Fibroblast of the aortic adventitia (primary cell): ENCODE measurements at places on chromosomes 6 and 20. TPM values are rescaled to one million over a fixed set of nuclear protein-coding genes. Genes with fewer than 3 reads are reported as not detected.

DNA sequence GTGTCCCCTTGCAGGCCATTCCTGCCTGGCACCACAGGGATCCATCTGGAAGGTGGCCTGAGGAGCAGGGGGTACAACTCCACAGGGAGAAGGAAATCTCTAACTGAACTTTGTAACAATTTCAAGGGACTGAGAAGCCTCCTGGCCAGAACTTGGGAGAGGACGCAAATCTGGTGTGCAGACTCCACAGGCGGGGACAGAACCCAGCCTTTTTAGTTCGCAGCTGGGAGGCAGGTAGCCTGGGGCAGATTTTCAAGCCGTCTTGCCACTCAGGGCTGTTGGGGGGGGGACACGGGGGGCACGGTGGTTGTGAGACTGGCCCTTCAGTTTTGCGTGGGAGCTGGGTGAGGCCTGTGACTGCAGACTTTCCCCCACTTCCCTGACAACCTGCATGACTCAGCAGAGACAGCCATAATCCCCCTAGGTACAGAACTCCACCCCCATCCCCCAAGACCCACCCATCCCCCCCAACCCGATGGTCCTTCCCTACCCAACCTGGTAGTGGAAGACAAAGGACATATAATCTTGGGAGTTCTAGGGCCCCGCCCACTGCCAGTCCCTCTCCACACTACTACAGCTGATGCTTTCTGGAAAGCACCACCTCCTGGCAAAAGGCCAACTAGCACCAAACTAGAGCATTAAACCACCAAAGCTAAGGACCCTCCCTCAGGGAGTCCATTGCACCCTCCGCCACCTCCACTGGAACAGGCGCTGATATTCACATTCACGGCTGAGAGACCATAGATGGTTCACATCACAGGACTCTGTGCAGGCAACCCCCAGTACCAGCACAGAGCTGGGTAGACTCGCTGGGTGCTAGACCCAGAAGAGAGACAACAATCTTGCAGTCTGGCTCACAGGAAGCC lies 3.0 kb upstream of the HUS1B start:
- no peak for DNase-seq

- no peak for DNase-seq
Measured at GRCh38 chr20:51542033-51542570, 417 bp downstream of the NFATC2 start.

DNA sequence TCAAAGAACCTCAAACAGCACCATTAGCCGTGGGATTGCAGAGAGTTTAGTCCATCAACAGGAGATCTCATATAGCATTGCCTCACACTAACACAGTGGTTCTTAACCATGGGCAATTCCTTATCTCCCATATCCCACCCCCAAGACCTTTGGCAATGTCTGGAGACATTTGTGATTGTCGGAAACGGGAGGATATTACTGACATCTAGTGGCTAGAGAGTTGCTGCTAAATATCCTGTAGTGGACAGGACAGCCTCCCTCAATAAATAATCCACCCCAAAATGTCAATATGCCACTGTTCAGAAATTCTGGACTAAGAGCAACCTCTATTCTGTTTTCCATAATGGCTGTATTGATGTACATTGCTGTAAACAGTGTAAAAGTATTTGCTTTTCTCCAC lies 210.1 kb upstream of the CCN2 start:
- DNase-seq = peak; percentile 83

The HLA-DRB1 gene
- total RNA-seq = 0.09 and 0.90 TPM in 2 replicates
